ENCODE measurements at places on chromosomes 4 and X.

- no peak for DNase-seq
These were observed 20.3 kb upstream of the FAM9C start for GRCh38 chrX:13064599-13065143.

GRCh38 chrX:34557733-34558132 lies 99.4 kb downstream of the TMEM47 start:
- DNase-seq: no peak

- no peak for DNase-seq
These were observed 8.5 kb downstream of the RAB9B start for GRCh38 chrX:103823591-103823990.

GRCh38 chr4:24188459-24188858 lies 298.6 kb upstream of the PPARGC1A start:
- DNase-seq: no peak

- no peak for DNase-seq
These were observed 141.2 kb downstream of the DTHD1 start for GRCh38 chr4:36422607-36423006.

- DNase-seq: no peak
These were observed 11.8 kb upstream of the HPGDS start for GRCh38 chr4:94354474-94354896.

- no peak for DNase-seq
These were observed 23.5 kb downstream of the ARAP2 start for GRCh38 chr4:36220776-36221175.

DNA sequence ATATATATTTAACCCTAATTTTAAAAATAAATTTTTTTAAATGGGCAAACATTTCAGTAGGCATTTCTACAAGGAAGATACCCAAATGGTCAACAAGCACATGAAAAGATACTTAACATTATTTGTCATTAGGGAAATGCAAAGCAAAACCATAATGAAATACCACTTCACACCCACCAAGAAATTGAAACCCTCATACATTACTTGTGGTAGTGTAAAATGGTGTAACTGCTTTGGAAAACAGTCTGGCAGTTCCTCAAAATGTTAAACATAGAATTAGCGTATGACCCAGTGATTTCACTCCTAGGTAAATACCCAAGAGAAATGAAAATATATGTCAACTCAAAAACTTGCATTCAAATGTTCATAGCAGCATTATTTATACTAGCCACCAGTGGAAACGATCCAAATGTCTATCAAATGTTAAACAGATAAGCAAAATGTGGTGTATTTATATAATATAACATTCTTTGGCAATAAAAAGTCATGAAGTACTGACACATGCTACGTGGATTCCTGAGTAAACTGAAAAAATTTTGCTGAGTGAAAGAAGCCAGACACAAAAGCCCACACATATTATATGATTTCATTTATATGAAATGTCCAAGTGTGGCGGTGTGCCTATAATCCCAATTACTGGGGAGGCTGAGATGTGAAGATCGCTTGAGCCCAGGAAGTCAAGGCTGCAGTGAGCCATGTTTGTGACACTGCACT lies 16.6 kb downstream of the TRIM2 start:
- no peak for DNase-seq

GRCh38 chr4:53653484-53654053 lies 62.3 kb upstream of the LNX1 start:
- DNase-seq: no peak

GRCh38 chr4:115272185-115272584 lies 158.8 kb upstream of the NDST4 start:
- DNase-seq: no peak

GRCh38 chr4:36509845-36510244 lies 228.4 kb downstream of the DTHD1 start:
- DNase-seq: no peak

Data from activated T-helper 1 cell treated with anti-CD3 and anti-CD28 coated beads, Interleukin-2, amount 50 U/mL, for 16 hours (primary cell).